ENCODE measurements at places on chromosomes 3 and 15.

DNA sequence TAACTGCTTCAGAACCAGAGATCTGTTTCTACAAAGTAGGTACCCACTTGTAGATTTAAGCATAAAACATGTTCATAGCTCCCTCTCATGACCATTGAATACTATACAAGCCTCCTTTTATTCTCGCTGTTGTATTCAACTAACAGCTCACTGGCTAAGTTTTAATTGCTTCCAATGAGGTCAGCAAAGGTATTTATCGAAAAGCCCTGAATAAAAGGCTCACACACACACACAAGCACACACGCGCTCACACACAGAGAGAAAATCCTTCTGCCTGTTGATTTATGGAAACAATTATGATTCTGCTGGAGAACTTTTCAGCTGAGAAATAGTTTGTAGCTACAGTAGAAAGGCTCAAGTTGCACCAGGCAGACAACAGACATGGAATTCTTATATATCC, at the start of gene FGF7:
Gene FGF7, plus strand, starts transcription at position 222 of the 400 bp plus-strand sequence. CDS start 1,056 bp downstream, outside the sequence.
- DNase-seq: no peak

DNA sequence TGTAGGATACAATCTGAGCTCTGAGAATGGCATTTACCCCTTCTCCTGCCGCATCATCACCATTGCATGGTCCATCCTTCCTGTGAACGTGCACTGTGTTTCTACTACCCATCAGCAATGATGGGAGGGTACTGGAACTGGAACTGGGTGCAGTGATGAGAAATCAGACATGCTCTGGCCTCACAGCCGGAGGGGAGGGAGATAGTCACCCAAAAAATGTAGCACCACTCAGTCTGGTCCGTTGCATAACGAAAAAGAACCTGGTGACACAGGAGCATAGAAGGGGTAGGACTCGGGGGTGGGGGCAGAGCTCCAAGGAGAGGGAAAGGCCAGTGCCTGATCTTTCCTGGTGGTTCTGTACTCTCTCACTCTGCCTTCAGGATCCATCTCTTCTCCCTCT, 205.0 kb downstream of the RPLP1 start:
- DNase-seq: no peak

DNA sequence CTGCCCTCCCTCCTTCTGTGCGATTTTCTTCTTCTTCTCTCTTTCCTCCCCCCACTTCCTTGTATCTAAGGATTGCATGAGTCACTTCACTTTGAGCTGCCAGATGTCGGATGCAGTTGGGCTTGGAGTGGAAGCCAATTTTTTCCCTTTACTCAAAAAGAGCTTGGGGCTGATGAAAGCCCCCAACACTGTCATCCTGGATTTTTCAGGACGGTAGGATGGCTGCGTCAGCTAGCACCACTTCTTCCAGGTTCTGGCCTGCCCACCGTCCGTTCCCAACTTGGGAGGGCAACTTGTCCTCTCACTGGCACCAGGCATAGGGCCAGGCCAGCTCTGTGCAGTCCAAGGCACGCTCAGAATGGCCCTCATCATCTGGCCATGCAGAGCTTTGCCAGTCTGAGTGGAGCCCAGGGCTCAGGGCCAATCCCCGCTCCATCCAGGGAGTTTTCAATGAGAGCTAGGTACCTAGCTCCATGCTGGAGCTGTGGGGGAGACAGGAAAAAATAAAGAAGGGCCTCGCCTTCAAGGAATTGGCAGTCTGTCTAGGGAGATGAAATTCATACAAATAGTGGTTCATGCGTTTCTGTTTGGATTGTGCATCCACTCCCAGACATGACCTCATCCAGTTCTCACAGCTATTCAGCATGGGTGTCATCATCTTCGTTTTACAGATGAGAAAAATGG, 47.7 kb upstream of the INSYN1 start:
- no peak for DNase-seq

GRCh38 chr3:57701781-57702180, 8.9 kb upstream of the DENND6A start:
- no peak for DNase-seq

- DNase-seq: no peak
Measured at GRCh38 chr3:114126461-114126860, 52.4 kb downstream of the DRD3 start.

DNA sequence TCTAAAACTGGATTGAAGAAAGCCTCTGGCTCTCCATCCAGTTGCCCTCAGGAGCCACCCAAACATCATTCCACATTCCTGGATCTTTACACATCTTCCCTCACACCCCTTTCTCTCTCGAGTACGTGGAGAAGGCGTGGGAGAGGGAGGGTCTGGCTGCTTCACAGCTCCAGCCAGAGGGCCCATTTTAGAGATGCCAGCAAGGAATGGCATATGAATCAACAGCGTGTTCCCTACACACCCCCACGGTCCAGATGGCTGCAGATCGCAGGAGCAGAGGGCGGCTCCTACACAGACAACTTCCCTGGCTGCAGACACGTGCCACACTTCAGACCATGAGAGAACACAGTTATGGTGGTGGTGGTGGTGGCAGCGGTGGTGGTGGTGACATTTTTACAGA, 280.1 kb downstream of the ERC2 start:
- no peak for DNase-seq

DNA sequence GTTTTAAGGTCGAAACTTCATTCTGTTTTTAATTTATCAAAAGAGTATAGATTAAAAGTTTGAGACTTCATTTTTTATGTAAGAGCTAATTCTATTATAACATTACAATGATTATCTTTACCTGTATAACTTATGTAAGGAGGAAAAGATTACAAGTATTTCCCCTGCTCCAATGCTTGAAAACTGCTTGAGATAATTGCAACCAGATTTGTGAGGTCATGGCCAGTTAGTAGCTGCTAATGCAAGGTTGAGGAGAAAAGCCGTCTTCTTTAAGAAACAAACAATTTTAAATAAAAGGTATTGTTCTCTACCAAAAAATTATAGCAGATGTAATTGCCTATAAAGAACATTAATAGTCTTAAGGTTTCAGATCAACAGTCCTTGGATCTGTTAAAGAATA, 208.3 kb upstream of the UBE2E2 start:
- DNase-seq: no peak

DNA sequence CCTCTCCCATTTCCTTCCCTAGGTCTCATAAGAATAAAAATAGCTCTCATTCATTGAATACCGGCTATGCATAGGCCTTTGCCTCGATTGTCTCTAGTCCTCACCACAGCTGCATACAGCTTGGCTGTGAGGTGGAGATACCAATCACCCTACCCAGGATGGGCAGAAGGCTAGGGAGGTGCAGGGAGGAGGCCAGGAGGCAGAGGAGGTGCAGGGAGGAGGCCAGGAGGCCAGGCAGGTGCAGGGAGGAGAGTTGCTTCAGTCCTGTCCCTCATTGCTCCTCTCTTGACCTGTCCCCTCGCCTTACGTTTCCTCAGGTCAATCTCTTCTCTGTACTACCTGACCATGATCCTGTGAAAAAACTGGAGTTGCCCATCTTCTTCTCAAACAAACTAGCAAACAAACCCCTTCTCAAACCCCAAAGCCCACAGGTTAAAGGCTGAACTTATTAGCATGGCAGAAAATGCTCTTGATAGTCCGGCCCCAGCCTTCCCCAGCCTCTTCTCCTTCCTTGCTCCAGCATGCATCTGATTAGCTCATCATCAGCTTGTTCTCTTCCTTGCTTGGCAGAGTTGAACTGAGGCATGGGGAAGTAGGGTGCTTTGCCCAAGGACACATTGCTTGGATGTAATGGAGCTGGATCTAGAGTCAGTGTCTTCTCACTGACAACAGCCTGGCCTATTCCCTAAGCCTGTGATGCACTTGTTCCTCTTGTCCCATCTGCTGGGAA, 15.8 kb downstream of the PODXL2 start:
- DNase-seq: no peak

- DNase-seq: no peak
Measured at GRCh38 chr15:67585681-67586080, 43.2 kb downstream of the MAP2K5 start.

DNA sequence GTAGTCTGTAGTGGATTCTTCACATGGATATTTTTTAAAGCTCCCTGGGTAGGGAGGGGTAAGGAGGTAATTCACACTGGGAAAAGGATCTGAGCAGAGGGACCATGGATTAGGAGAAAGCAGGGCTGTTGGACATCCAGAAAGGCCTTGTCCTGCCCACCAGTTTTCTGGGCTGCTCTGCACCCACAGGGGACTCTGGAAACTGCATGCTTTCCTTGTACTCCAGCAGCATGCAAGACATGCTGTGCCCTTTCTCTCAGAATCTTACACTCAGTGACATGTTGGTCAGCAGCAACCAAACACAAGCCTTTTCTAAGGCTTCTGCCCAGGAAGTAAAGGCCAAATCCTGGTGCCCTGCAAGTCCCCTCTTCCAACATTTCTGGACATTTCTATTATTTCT, 2.5 kb upstream of the FBN1 start:
- no peak for DNase-seq

DNA sequence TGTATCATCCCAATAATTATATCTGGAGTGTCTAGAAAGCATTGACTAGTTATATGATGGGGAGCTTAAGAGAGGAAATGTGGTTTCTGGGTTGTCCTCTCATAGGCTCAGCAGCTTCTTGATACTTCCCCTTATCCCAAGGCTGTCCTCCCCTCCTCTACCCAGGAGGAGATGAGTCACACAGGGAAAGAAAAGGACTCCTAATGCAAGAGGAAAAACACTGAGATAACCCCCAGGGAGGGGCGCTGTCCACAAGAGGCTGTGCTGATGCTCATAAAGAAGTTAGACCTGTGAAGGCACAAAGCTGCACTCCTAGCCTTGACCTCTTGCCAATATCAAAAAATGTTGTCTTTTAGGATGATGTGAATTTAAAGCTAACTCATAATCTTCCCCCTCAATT, 28.8 kb upstream of the GYG1 start:
- DNase-seq: no peak

DNA sequence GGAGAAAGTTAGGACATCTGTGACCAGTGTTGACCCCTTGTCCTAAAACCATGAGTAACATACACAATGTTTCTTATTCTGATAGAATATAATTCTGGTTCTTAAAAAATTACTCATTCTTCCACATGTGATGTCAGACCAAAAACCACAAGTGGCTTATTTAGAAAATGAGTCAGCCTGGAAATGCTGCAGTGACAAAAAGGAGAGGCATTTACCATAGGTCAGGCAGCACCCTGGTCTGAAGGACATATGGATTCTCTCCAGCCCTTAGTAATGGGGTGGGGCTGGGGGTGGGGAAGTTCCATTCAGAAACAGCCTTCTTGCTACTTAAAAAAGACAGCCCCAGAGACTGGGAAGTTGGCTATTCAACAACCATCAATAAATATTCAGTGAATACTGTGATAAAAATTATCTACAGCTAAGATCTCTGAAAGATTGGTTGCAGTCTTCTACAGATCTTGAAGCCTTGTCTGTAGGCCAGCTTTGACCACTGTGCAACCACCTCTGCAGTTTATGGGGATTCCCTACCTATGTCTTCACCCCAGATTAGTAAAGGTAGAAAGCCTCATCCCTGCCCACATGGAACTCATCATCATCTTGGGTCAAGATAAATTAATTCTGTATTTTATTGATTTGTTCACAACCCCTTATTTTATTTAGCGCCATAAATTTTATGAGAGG, 34.9 kb upstream of the TIMP4 start:
- DNase-seq: no peak

GRCh38 chr3:61181874-61182273, 69.4 kb downstream of the FHIT start:
- DNase-seq: no peak

GRCh38 chr3:9247361-9247940, 2.0 kb downstream of the SRGAP3 start:
- DNase-seq: no peak

- no peak for DNase-seq
Measured at GRCh38 chr3:70256566-70256965, 55.9 kb downstream of the MDFIC2 start.

GRCh38 chr3:32705232-32705631, 20.2 kb downstream of the CNOT10 start:
- no peak for DNase-seq

DNA sequence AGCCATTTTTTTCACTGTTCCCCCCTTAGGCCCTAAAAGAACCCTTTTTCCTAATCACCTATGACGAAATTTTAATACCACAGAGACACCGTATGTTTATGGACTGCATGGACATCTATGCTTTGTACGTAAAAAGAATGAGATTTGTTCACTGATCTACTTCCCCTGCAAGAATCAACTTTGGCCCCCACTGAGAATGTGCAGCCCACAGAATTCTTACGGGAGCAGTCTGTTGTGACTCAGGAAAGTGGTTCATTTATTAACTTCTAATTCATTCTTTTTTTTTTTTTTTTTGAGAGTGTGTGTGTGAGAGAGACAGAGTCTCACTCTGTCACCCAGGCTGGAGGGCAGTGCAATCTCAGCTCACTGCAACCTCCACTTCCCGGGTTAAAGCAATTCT, 17.6 kb downstream of the EIF4E3 start:
- no peak for DNase-seq

DNA sequence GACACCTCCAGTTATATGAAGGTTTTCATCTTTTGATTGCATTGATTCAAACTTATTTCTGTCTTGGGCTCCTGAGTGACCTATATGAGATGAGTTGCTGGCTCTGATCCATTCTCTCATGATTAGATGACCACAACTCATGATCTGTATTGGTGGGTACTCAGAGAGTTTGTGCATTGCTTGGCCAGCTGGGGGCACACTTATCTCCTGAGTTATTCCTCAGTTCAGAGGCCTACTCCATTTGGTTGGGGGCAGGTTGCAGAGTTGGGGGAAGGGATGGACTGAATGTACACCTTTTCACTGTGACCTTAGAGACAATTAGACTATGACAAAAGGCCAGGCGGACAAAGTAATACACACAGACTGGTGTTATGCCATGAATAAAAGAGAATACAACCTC, 166.2 kb upstream of the SEMA6D start:
- DNase-seq: no peak

DNA sequence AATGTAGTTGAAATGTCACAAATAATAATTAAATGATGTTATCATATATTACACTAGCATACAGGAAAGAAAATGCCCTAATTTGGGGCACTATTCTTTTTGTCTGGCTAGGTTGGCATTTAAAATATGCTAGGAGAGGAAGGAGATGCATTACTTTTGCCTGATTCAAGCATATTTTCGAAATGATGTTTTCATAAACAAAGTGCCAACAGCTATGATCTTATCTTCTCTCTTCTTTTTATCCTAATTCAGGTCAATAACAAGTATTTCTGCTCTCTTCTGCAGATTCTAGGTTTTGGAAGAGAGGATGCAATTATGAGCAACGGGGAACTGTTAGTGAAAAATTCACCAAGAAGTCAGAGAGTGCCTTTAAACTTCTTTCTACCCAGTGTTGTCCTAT, 55.8 kb upstream of the NR2F2 start:
- DNase-seq: no peak

- no peak for DNase-seq
Measured at GRCh38 chr3:37457378-37458065, 283.1 kb upstream of the LRRFIP2 start.

DNA sequence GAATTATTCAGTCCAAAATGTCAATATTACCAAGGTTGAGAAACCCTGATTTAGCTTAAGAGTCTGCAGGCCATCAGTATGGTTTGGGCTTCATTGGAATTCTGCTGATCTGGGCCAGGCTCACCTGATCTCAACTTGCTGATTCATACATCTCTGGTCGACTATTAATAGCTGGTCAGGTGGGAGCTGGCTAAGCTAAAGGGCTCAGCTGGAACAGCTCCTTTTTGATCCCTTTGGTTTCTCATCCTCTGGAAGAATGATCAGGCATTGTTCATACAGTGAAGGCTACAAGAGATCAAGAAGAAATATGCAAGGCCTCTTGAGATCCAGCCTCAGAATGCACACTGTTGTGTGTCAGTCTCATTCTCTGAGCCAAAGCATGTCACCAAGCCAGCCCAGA, 123.3 kb upstream of the MME start:
- DNase-seq: no peak

- no peak for DNase-seq
Measured at GRCh38 chr15:33309602-33310276, 1.0 kb upstream of the RYR3 start.

Measured in activated CD4-positive, alpha-beta T cell treated with anti-CD3 and anti-CD28 coated beads for 4 hours (primary cell).